A549 (cell line): ENCODE measurements at places on chromosomes 1 and 21. TPM values are rescaled to one million over a fixed set of nuclear protein-coding genes. Genes with fewer than 3 reads are reported as not detected.

Gene CD1E
- not detected in 3 replicates for polyA plus RNA-seq

DNA sequence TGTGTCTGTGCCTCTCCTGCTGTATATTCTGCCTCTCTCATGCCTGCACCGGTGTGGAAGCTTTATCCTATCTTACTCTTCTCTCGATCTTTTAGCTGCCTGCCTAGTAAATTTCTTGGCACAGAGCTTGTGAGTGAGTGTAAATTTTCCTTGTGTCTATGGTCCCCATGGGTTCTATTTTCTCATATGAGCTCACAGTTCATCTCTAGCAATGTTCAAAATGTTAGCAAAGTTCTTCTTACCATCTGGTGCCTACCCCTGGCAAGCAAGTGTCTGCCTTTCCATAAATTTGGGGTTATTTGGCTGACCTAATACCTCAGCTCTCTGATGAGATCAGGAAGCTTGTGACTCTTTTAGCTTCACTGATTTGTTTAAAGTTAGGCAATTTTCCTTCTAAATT lies 572.1 kb upstream of the BRINP3 start:
- no peak for DNase-seq

GRCh38 chr1:183306317-183307042 lies 111.7 kb downstream of the NMNAT2 start:
- DNase-seq = peak; percentile 33

Gene GBP7
- polyA plus RNA-seq = not detected in 3 replicates

Gene MSH4
- 0.03 TPM in 1 of 3 replicates, not detected in the others for polyA plus RNA-seq
